Esophagus mucosa (tissue), 1 donor: ENCODE measurements at places on chromosomes 5 and 9.

GRCh38 chr5:95842854-95843544 lies 20.5 kb upstream of the GLRX start:
- peak; percentile 15 for ATAC-seq

GRCh38 chr5:111859533-111860270 lies 102.7 kb upstream of the NREP start:
- ATAC-seq = peak; percentile 43

DNA sequence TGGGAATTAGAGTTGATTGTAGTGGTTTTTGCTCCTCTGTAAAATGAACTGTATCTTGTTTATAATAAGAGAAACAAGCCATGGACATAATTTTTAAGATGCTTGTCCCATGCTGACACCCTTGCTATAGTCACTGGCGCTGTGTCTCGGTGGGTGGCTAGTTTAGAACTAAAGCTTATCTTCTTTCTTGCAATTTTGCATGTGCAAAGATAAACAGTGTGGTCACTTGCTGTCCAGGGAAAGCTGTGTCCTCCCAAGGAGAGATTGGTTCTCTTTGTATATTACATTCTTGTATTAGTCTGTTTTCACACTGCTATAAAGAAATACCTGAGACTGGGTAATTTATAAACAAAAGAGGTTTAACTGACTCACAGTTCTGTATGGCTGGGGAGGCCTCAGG lies 143.8 kb downstream of the MELK start:
- ATAC-seq = no peak

- no peak for ATAC-seq
Measured at GRCh38 chr5:89313804-89314588, 431.0 kb upstream of the MEF2C start.

GRCh38 chr9:114446672-114447450 lies 58.4 kb downstream of the WHRN start:
- ATAC-seq = no peak

DNA sequence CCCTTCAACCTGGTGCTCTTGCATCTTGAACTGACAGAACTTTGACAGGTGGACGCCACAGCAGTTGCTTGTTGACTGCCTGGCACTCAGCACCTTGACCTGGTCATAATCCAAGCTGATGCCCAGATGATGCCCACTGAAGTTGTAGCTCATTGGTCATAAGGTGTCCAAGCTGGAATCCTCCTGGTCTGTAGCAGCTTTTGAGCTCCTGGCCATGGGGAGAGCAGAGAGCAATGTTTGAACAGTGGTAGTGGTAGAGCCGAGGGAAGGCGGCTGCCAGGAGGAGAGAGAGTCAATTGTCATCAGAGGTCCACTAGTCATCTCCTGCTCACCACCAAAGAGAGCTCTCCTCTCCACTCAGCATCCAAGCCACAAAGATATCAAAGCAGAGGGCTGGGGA lies 23.3 kb downstream of the CSF2 start:
- ATAC-seq = no peak

- ATAC-seq = no peak
Measured at GRCh38 chr5:1255081-1255561, 29.9 kb downstream of the SLC6A18 start.

DNA sequence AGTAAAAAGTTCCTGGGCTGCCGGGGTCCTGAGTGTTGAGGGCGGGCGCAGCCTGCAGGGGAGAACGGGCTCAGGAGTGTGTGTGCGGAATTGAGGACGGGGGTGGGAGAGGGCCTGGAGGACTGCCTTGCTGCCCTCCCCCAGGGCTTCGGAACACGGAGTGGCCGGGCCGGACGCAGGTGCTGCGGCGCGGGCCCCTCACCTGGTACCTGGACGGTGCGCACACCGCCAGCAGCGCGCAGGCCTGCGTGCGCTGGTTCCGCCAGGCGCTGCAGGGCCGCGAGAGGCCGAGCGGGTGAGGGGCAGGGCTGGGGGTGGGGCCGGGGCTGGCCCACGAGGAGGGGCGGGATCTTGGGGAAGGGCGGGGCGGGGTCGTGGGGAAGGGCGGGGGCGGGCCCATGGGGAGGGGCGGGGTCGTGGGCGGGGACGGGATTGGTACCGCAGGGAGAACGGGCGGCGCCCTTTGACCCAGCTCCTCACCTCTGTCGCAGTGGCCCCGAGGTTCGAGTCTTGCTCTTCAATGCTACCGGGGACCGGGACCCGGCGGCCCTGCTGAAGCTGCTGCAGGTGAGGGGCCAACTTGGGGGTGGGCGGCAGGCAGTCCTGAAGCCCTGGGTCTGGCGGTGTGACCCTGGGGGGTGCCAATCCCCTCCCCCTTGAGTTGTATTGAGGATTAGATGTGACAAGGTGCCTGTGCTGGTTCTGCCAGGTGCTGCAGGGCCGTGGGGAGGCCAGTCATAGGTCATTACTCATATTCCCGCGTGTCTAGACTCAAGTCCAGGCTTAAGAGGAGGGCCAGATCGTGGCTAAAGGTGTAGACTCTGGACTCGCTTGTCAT lies 7.1 kb downstream of the FPGS start:
- ATAC-seq = peak; percentile 63

- no peak for ATAC-seq
Measured at GRCh38 chr5:125249400-125249799, 503.0 kb upstream of the ZNF608 start.

DNA sequence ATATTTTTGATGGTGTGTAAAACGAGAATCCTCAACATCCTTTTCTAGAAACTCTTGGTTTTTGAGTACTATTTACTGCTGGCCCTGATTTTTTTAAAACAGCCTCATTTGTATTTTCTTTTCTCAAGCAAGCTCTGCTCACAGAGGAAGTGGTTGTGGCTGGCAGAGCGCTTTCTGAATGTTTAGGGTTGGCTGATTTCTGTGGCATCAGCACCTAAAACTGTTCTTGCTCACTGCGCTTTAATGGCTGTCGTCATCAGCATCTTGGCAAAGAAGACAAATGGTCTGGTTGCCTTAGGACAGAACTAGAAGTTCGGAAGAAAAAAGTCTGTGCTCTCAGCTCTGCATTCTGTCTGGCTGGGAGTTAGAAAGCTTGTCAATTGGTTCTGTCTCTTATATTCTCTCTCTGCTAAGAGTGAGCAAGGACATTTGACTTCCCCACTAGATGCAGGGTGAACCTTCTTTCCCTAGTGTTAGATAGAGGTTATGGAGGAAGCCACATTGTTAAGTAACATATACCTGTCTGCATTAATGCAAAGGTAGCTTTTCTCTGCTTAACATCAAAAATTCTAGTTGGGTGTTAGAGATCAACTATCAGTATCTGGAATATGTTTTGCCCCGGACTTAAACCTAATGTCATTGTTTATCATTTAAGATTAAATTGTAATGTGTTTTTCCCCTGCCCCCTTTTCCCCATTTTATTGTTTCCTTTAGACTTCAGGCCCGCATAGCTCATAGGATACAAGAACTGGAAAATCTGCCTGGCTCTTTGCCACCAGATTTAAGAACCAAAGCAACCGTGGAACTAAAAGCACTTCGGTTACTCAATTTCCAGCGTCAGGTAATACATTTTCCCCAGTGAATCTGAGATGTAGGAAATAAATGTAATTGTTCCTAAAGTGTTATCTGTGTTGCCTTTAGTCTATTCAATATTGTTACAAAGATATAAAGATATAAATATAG lies 39.0 kb downstream of the SMARCA2 start:
- ATAC-seq = peak; percentile 65

GRCh38 chr5:24059006-24059405 lies 551.6 kb downstream of the PRDM9 start:
- no peak for ATAC-seq

GRCh38 chr9:70000469-70000868 lies 43.2 kb upstream of the MAMDC2 start:
- no peak for ATAC-seq

GRCh38 chr9:16515207-16515606 lies 355.3 kb downstream of the BNC2 start:
- ATAC-seq = no peak

DNA sequence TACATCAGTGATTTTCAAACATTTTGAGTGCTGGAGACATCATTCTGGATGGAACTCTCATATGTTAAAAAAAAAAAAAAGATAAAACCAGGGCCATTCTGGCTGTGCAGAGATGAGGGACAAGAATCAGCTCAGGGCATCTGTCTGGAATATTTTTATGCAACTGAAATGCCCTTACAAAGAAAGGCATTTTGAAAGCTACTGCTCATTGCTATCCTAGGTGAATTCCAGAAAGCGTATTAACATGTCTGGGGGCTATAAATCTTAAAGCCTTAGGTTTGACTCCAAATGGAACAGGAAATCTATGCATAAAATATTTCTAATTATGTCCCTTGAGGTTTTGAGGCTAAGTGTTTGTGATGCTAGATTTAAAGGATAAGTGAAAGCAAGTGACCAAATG lies 14.9 kb upstream of the PCSK1 start:
- ATAC-seq = no peak

DNA sequence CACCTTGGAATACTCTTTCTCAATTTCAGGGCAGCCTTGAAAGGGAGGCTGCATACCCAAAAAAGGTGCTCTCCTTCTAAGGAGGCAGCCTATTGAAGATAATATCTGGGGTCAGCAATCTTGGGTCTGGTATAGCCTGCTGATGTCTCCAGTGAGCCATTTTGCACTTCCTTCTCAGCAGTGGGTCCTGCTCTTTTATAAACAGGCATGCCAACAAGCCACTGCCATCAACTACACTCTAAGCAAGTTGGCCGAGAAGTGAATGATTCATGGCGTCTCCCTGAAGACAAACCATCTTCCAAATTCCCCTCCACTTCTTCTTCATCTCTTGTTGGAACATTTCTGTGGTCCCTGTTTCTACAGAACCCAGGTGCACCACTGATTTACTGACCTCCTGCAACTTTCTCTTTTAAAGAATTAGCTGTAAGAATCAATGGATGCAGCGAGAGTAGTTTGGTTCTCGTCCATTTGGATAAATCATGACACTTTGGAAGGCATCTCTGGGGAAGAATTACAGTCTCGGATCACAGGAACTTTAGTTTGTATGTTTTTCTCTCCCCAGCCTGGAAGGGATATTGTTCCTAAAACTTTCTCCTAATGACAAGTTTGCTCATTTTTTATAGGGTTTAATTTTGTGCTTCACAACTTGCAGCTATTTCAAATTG lies 108.3 kb downstream of the INSYN2B start:
- ATAC-seq = no peak

GRCh38 chr5:122500245-122501088 lies 188.4 kb downstream of the SNCAIP start:
- ATAC-seq = peak; percentile 22
